ENCODE measurements at places on chromosomes 3 and 15.

GRCh38 chr3:134333522-134334181 is 40.6 kb downstream of the AMOTL2 start:
- DNase-seq: no peak

DNA sequence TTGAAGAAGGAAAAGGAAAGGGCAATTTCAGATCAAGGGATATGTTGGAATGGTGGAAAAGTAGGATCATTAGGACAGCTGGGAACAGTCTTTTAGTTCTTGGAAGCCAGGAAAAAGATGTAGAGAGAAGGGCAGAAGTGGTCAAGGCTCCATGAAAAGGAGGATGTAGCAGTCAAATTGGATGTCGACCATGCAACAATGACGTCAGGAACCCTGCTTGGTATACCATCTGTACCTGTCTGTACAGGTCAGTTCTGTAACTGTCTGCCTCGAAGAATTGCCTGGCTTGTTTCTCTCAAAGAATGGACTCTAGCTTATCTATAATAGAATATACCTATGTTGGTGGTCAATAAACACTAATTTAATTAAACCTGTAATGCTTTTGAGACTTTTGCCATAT is 157.8 kb upstream of the SGO1 start:
- DNase-seq: no peak

- no peak for DNase-seq
These were observed 2.1 kb upstream of the PCCB start for GRCh38 chr3:136247855-136248590.

DNA sequence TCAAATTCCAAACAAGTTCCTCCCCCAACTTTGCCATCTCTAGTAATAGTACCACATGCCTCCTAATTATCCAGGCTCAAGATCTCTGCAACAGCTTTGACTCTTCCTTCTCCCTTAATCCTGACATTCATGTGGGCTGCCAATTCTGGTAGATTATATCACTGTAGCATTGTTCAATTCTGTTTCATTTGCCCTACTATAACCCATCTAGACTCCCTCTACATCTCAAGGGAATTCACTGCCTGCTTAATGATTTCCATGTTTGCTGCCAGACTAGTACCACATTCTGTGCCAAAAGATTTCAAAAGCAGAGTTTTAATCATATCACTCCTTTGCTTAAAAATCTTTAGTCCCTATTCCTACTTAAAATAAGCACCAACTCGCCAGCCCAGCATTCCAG is 34.6 kb upstream of the PPIB start:
- no peak for DNase-seq

- DNase-seq: no peak
These were observed 155.7 kb downstream of the EEFSEC start for GRCh38 chr3:128309026-128309425.

DNA sequence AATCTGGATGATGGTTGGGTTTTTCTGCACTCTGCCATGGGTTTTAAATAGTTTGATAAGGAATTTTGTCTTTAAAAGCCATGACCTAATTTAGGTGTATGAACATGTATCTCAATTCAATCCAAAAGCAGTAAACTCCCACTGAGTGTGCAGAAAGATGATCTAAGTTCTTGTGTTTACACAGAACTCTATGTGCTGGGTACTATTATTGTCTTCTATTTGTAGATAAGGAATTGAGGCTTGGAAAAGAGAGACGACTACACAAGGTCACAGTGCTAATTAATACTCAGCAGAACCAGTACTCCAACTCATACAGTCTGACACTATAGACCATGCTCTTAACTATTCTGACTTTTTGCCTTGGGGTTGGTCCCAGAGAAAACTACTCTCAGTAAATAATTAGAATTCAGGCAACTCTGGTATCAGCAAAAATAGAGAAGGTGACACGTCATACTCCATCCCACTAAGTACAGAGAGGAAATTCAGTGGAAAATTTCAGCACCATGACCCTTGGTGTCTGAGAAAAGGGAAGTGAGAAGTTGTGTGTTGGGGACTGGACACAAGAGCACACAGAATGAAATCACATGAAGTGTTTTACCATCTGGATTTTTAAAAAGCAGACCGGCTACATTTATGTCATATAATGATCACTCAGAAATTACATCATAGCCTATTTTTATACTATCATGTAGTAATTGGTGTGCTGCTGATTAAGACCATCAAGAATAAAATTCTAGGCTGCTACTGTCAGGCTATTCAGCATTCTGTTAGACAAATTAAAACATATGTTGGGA is 18.3 kb upstream of the MYH15 start:
- no peak for DNase-seq

GRCh38 chr3:28316226-28316625 is 32.3 kb upstream of the ZCWPW2 start:
- no peak for DNase-seq

DNA sequence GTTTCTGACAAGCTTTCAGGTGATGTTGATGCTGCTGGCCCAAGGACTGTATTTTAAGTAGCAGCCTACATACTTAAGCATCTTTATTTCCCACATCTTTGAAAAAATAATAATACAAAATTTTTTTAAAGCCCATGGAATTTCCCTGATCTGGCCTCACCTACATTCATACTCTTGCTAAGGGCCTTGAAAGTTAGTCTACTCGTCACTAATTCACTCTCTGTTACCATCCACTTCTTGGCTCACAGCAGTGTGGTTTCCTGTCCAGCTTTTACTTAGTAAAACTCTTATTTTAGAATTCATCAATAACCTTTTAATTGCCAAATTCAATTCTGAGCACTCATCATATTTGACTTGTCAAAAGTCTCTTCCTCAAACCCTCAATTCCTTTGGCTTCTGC is 59.3 kb upstream of the CRTC3 start:
- DNase-seq: no peak

DNA sequence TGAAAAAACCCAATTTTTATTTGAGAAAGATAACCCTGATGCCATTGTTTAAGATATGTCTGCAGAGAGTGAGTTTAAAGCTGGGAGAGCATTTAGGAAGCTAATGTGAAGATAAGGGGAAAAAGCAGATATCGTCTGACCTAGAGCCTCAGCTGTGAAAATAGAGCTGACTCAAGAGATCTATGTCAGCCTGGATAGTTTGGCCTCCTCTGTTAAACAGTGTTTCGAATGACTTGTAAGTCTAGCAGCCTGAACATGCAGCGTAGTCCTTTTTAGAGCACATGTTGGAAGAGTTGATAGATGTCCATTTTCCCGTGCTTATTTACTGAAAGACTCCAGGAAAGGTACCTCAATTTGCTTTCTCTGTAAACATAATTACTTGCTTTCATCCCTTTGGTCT is 48.1 kb downstream of the ALCAM start:
- no peak for DNase-seq

DNA sequence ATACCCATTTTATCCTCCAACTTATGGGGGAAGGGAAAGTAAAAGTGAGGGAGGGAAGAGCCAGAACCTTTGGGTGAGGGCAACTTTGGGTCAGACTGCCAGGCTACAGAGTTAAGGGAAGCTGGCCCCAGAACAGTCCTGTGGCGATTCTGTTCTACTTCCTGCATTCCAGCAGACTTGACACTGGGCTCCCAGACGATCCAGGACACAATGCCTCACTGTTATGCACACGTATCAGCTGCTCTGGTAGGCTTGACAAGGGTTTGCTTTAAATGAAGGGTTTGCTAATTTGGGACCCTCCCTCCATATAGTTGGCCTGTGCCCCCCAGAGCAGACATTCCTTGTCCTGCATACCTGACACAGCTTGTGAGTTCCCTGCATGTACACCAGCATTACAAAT is 10.7 kb downstream of the GORASP1 start:
- DNase-seq: no peak

DNA sequence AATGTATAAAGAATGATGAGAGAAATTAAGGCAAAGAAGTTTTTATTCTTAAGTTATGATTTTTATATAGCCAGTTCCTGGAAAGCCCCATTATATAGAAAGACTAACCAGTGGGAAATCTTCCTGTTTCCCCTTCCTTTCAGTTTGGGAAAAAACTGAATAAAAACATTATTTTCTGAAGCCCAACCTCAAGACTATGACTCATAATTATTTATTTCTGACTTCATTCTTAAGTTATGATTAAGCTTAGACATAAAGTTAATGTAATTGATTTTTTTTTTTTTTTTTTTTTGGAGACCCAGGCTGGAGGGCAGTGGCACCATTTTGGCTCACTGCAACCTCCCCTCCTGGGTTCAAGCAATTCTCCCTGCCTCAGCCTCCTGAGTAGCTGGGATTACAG is 55.8 kb downstream of the TRPC1 start:
- no peak for DNase-seq

DNA sequence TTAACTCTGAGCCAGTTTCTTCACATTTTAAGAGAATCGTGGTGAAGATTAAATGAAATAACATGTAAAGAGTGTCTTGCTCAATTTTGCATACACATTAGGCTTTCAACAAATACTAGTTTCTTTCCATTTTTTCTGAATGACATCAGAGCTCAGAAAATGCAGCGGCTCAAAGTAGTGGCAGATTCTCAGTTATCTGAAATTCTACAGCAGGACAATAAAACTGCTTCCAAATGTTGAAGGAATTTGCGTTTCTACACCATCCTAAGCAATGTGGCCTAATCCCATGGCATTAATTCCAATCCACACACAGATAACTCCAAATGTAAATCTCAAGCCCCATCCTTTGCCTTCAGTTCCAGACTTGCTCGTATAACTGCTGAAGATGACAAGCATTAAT is 115.8 kb downstream of the PLCH1 start:
- DNase-seq: no peak

- no peak for DNase-seq
These were observed 406.9 kb upstream of the ADAMTS9 start for GRCh38 chr3:65094723-65095122.

DNA sequence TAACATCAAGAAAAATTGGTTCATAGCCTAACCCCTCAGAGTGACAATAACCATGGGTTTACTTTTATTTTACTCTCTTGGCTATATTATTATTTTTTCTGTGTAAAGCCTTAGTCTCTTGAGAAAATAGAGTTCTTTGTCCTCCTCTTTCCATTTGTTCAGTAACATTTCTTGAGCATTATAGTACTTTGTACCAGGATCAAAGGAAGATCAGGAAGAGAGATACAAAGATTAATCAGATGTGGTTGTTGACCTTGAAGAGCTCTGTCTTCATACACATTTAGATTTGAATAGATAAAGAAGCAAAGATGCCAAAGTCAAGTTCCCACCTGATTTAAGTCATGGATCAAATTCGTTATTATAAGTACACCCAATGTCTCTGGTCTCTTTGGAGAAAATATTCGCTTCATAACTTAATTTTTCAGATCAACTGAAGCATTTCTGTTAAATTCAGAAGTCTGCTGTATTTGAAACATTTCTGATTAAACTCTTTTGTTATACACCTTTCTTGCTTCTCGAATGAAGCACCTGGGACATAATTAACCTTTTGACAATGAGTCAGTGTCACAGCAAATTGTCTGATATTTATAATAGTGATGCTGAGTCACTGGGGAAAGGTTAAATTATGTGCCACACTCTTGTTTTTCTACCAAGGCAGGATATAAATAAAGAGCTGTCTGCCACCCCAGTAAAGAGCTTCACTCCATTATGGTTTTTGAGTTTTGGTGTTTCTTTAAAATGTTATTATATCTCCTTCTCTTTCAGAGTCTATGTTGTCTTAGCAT is 100.2 kb downstream of the GHSR start:
- DNase-seq: no peak

- no peak for DNase-seq
These were observed 140.9 kb downstream of the ATP8B4 start for GRCh38 chr15:49978121-49978520.

DNA sequence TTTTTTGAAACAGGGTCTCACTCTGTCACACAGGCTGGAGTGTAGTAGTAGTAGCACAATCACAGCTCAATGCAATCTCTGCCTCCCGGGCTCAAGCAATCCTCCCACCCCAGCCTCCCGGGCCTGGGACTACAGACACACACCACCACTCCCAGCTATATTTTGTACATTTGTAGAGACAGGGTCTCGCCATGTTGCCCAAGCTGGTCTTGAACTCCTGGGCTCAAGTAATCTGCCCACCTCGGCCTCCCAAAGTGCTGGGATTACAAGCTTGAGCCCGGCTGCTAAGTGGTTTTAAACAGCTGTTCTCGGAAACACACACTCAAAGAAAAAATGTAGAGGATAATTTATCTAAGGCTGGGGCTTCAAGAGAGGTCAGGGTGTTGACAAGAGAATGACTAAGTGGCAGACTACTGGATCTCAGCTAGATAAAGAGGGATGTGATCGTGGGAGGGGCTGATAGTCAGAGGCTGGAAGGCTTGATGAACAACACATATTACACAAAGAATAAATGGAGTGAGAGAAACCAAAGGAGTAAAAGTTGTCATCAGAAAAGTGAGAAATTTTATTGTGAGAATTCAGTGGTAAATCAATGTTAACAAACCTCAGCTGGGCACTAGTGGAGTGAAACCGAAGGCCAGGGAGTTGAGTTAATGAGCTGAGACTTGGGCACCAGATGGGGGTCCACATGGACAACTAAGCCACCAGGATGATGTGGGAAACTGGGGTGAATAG is 6.7 kb downstream of the CCR5AS start:
- DNase-seq: no peak

GRCh38 chr3:8204853-8205650 is 296.6 kb upstream of the LMCD1 start:
- DNase-seq: no peak

DNA sequence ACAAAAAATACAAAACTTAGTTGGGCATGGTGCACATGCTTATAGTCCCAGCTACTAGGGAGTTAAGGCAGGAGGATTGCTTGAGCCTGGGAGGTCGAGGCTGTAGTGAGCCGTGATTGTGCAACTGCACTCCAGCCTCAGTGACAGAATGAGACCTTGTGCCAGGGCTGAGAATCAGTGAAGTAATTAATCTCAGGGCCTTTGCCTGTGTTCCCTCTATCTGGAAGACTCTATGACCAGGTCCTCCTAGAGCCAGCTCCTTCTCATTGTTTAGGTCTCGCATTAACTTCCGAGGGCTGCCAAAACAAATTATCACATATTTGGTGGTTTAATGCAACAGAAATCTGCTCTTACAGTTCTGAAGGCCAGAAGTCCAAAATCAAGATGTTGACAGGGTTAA is 41.4 kb upstream of the FLNB start:
- no peak for DNase-seq

- DNase-seq: no peak
These were observed 484.5 kb upstream of the NR2F2 start for GRCh38 chr15:95845862-95846515.

DNA sequence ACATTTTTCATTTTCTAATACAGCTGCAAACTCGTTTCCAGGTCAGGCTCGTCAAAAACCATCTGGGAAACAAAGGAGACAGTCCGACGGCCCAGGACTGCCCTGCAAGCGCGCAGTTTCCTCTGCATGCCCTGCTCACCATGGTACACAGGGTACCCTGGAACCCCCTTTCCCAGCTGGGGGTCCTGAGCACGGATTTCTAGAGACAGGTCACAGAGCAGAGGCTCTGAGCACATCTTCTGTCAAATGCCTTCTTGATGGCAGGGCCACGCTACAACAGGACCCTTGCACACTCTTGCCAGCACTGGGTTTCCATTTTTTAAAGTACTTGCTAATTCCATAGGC is 8.1 kb downstream of the ZXDC start:
- no peak for DNase-seq

All from CD4-positive, alpha-beta T cell treated with Interleukin-15 for 4 hours (primary cell).